ENCODE measurements at places on chromosomes 6 and 20.

DNA sequence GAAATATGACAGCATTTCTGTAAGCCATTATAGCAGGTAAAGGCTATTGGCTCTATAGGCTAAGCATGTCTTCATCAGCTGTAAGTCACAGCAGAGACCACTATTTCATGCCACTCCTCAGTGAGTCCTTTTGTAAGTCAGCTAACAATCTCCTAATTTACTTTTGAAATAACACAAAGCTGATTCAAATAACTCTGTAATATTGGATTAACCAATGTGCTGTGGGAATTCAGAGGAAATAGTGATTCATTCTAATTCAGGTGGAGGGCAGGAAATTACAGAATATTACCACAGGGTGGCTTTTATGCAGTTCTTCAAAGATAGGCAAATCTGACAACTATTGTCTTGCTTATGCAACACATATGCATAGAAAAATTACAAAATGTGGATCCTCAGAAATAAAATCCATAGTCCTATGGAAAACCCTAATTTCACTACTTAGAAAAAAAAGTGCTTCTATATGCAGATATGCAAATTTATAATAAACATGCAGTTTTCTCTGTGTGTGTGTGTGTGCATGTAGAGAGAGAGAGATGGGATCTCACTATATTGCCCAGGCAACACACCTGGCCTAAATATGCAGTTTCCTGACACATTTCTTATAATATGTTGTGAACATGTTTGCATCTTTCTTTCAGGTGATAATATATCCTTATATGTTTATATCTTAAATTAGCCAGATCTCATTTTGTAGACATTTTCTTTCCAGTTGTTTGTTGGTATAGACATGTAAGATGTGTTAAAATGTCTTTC lies 4.8 kb upstream of the SMIM28 start:
- peak; percentile 34 for DNase-seq

DNA sequence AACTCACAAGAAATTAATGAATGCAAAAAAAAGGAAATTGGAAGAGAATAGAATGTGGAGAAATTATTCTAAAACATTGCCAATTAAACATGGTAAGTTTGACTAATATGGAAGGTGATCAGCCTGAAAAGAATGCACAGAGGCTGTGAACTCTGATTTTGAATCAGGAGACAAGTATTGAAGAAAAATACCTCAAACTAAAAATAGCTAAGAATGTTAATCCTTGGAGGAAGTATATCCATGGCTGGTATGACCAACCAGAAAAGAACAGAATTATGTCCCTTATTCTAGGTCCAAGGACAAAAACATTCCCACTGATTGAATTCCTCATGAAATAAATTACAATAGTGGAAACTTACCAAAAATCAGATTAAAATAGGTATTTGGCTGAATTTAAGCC lies 7.3 kb upstream of the RIMS1 start:
- no peak for DNase-seq

- DNase-seq: no peak
These were observed 7.2 kb downstream of the FAM120B start for GRCh38 chr6:170313716-170314295.

DNA sequence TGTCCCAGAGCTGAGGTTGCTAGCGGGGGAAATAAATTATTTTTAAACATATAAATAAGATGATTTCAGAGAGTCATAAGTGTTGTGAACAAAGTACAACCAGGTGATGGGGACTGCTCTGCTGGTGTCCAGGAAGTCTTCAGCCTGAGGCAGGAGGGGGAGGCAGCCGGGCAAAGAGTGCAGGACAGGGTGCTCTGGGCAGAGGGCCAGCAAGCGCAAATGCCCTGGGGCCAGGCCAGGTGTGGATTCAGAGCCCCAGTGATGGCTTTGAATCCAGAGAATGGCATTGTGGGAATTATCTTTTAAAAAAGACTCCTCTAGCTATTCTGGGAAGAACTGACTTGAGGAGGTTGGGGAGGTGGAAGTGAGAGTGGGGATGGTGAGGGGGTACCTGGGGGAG lies 1.6 kb downstream of the CLPSL1 start:
- DNase-seq: no peak

- peak; percentile 80 for DNase-seq
These were observed 129.1 kb downstream of the TNFRSF21 start for GRCh38 chr6:47180633-47181032.

DNA sequence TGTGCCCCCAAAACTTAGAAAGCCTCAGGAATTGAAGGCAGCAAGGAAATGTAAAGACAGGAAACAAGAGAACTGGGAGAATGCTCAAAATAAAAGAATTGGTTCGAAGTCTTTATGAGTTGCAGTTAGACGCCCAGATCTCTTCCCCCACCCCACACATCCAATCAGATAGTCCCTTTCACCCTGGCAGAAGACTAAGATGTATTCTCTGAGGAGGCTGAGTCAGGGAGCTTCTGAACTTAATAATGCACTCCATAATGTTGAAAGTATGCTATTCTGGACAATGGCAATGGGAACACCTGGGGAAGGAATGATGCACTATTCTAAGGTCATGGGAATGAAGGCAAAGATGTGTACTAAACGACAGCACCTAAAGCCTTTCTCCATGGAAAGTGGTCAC lies 173.6 kb downstream of the MTFR2 start:
- no peak for DNase-seq

GRCh38 chr6:33794910-33795623 lies 6.1 kb upstream of the LEMD2 start:
- DNase-seq: no peak

- no peak for DNase-seq
These were observed 119.3 kb downstream of the MAP3K7 start for GRCh38 chr6:90467546-90467945.

- no peak for DNase-seq
These were observed 13.4 kb upstream of the TBC1D20 start for GRCh38 chr20:475463-476357.

GRCh38 chr6:168427184-168427583 lies 13.8 kb upstream of the SMOC2 start:
- DNase-seq: no peak

DNA sequence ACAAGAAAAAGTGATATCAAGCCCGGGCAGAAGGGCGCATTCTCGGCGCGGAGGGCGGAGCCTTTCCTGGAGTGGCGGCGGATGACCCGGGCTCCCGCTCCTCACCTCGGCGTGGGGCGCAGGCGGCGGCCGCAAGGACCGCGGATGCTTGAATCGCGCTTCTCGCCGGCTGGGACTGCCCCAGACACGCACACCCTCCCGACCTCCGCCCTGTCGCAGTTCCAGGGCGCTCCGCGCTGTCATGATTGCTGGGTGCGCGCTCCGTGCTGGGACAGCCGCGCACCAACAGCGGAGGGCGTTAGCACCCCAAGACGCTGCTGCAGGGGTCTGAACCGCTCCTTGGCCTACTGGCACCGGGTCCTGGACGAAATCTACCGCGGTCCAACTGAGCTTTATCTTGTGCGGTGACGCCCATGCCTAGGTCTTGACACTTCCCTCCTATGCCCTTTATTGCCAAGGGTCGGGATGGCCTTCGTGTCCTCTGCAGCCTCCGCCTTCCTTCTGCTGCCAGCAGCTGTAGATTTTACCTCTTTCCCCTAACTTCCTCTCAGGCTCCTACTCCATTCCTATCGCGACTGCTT lies 43.3 kb downstream of the IRAK1BP1 start:
- DNase-seq: no peak

- DNase-seq: no peak
These were observed 39.0 kb downstream of the CD40 start for GRCh38 chr20:46157076-46157592.

DNA sequence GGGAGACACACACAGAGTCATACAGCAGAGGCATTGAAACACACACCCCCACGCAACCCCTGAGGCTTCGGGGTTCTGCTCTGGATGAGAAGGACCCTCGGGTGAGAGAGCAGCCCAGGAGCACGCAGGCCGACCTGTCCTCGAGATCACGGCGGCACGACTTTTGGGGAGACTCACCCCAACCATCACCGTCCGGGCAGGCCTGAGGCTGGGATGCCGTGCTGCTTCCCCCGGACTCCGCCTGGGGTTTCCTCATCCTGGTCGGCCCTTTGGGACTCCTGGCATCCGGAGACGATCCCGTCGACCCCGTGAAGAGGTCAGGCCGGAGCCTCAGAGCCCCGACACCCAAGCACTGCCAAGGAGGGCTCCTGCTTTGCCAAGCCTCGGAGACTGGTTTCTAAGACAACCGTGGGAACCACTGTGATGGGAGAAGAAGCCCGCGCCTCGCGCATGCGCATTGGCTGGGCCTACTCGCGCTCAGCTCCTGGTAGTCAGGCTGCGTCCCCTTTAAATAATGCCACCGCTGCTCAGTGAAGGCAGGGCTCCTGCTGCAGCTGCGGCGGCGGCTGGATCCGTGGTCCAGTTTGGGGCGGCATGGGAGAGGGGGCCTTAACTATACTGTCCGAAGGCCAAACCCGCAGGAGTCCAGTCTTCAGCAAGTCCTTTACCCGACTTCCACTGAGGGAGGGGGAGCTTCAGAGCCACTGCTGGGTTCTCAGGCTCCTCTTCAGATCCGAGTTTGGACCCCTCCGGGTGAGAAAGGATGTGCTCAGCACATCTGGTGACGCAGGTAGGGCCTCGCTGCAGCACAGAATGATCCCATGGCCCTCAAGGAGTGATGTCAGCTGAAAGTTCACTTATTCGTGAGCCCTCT lies 171.4 kb upstream of the ZNF337 start:
- DNase-seq: peak; percentile 77

DNA sequence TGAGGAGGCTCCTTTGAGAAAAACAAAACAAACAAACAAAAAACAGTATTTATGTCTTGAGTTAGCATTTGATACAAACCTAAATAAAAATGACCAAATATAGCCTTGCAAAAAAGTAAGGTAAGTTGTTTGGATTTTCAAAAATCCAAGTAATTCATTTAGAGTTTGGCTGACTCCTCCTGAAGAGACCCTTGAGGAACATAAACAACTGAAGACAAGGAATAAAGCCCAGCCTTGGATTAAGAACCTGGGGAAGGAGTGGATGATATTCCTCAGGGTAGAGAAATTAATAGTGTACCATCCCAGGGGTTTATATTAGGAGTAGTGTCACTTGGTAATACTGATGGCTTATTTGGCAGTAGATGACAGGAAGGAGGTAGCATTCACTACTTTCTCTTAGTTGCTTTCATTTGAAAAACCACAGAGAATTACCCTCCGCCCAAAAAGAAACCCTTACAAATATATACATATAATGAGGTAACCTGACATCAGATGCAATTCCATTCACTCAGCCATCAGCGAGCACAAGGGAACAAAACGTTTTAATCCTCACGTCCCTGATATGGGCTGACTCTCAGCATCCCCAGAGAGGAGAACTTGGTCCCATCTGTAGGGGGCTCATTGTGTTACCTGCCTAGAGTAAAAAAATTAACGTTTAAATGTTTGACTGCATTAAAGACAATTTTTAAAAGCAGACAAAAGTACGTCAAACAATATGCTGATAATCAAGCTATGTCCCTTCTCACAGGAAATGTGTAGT lies 57.0 kb downstream of the SOBP start:
- no peak for DNase-seq

- no peak for DNase-seq
These were observed 130.1 kb upstream of the MTHFD1L start for GRCh38 chr6:150735341-150735851.

DNA sequence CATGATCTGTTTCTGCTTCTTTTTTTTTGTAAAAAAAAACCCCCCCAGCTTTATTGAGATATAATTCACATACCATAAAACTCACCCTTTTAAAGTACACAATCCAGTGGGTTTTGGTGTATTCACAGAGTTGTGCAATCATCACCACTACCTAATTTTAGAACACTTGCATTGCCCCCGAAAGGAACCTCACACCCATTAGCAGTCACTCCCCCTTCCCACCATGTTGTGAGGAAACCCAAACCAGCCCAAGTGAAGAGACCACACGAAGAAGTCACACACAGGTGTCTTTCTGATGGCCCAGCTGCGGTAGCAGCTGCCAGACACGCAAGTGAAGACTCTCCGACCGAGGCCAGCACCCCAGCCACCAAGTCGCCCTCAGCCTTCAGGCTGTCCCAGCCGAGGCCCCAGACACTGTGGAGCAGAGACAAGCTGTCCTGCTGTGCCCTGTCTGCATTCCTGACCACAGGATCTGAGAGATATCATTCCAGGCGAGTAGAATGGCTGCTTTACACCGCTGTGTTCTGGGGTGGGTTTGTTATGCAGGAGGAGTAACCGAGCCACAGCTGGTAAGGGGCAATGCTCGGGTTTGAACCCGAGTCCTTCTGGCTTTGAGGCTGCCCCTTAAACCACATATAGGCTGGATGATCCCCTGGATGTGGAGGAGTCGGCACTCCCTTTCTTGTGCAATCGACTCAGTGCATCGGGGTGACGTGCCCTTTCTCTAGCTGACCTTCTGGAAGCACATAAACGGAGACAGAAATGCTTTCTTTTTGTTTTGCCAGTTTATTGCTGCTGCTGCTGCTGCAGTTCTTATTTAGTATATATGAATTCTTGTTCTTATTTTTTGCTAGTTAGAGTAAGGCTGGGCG lies 59.1 kb upstream of the PTPN1 start:
- DNase-seq: peak; percentile 63

GRCh38 chr6:113185299-113185698 lies 671.8 kb upstream of the MARCKS start:
- DNase-seq: no peak

DNA sequence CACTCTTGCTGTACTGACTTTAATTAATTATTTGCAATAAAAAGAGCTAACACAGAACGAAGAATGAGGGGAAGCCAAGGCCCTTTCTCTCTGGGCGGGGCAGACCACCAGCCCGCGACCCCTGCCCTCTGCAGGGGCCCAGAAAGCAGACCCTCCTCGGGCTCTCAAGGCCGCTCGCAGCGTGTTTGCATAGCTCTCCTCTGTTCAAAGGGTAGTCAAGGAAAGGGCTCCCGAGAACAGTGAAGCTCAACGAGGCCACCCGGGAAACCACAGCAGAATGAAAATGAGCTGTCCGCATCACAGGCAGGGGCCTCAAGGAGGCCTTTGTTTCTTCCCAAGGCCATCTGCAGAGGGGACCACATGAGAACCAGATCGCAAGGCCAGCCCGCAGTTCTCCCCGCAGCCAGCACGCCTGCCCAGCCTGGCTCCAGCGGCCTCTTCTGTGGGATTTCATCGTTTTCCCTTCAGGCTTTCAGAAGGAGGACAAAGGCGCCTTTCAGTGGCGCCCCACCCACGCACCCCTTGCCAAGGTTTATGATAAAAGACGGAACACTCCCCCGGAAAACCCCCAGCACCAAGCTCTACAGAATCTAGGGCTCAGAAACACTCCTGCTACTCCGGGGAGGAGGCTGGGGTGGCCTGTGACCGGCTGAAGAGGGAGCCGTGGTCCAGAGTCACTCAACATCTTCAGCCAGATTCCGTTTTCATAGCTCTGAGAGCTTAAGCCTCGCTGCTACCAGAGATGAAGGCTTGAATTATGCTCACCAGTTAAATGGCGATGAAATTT lies 25.3 kb downstream of the ACSS1 start:
- no peak for DNase-seq

Measured in brain microvascular endothelial cell (primary cell).